Calu3 (cell line): ENCODE measurements at places on chromosomes 7 and 10. TPM values are rescaled to one million over a fixed set of nuclear protein-coding genes. Genes with fewer than 3 reads are reported as not detected.

DNA sequence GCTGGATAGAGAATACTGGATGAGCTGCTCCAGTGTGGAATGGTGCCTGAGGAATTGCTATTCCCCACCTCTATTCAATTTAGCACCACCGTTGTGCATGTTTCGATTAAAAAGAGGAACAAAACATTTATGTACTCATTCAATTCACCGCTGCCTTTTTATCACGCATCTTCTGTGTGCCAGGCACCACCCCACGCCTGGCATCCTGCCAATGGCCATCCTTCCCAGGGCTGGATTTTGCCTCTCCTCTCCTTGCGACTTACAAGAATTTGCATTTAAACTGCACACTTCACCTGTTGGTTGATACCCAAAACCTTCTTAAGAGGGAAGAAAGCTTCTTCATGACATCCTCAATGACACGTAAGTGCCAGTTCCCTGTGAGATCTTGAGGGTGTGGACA is 110.2 kb upstream of the DPP6 start:
- no peaks in the 10 kb centered on the region for H3K36me3 ChIP-seq
- DNase-seq: no peak
- H3K27ac ChIP-seq: no peak overlapping the region

The KCNH2 gene
- total RNA-seq: 0.45 and 0.66 TPM in 2 replicates

The PIK3AP1 gene
- 114 and 117 TPM in 2 replicates for total RNA-seq

DNA sequence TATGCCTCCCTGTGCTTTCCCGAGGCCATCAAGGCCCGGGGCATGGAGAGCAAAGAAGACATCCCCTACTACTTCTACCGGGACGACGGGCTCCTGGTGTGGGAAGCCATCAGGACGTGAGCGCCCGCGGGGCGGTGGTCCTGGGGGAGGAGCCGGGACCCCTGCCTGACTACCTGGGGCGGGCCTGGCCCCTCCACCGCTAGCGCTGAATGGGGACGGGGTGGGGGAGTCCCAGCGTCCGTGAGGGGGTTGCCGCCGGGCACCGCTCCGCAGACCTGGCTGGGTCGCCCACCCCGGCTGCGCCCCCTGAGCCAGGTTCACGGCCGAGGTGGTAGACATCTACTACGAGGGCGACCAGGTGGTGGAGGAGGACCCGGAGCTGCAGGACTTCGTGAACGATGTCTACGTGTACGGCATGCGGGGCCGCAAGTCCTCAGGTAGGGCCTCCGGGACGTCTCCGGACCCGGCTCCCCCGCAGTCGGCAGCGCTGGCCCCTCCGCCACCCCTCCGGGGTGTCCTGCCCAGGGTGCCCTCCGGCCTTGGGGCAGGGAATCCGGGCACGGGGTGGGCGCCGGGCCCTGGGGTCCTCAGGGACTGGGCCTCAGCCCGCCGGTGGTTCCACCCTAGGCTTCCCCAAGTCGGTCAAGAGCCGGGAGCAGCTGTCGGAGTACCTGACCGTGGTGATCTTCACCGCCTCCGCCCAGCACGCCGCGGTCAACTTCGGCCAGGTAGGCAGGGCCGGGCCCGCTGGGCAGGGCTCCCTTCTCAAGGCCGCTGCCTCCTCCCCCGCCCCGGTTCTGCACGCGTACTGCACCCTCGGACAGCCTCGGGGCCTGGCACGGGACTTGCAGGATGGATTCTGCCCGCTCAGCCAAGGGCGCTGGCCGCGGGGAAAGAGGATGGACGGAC is 69.3 kb downstream of the ALOX5 start:
- H3K4me1 ChIP-seq: no peaks in the 10 kb centered on the region
- H3K27ac ChIP-seq: no peak overlapping the region
- H3K36me3 ChIP-seq: no peaks in the 10 kb centered on the region
- no peaks in the 10 kb centered on the region for H3K27me3 ChIP-seq
- DNase-seq: no peak

The PODXL gene
- 15.5 and 24.7 TPM in 2 replicates for total RNA-seq

The SLC26A4 gene
- 0.09 TPM in 1 of 2 replicates, not detected in the other for total RNA-seq

DNA sequence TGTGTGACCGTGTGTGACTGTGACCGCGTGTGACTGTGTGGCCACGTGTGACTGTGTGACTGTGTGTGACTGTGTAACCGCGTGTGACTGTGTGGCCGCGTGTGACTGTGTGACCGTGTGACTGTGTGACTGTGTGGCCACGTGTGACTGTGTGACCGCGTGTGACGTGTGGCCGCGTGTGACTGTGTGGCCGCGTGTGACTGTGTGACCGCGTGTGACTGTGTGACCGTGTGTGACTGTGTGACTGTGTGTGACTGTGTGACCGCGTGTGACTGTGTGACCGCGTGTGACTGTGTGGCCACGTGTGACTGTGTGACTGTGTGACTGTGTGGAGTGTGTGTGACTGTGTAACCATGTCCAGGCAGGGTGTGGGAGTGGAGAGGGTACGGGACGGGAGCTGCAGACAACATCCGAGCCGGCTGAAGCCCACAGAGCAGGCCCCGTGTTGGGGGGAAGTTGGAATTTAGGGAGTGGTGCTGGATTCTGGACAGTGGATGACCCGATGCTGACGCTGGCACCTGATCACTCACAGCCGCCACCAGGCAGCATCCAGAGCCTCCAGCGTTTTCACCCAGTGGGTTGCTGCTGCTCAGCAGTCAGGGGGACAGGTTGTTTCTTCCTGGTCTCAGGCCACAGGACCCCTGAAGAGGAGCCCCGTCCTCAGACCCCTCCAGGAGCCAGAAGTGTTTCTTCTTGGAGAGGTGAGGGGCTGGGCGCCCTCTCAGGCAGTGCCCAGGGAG is 503.5 kb downstream of the DNAJB6 start:
- no peaks in the 10 kb centered on the region for H3K36me3 ChIP-seq
- no peak overlapping the region for H3K27ac ChIP-seq
- no peak overlapping the region for H3K4me3 ChIP-seq
- H3K4me1 ChIP-seq: no peaks in the 10 kb centered on the region

The BMPER gene
- not detected in 2 replicates for total RNA-seq
